ENCODE measurements at places on chromosomes 12 and 14.

DNA sequence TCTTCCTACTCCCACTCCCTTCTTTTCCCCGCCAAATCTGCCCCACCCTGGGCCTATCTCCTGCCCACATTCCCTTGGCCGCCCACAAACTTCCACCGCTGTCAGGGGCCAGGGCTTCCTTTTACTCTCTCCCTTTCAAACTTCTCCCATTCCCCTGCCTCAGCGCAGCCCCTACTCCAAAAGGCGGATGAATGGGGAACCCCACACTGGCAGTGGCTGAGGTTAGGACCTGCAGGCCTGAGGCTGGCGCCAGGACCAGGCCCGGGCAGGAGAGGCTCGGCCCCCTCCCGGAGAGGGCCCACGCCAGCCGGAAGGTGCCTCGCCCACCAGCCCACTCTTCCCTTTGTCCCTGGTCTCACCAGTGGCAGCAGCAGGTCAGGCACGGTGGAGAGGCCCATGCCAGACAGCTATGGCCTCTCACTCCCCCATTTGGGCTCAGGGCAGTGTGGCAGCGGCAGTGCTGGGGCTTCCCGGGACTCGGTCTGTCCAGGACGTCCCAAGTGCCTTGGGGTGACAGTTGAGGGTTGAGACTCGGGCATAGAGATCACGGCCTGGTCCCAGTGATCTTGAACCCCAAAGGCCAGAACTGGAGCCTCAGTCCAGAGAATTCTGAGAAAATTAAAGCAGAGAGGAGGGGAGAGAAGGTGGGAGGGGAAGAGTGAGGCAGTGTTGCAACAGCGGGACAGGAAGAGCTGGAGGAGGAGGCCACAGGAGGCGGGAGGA is at the start of gene TNFRSF1A:
Gene TNFRSF1A (minus strand): TSS at position 660 of the 723 bp plus-strand sequence. CDS start 262 bp downstream, at position 398.
- DNase-seq, result peak; percentile 44

DNA sequence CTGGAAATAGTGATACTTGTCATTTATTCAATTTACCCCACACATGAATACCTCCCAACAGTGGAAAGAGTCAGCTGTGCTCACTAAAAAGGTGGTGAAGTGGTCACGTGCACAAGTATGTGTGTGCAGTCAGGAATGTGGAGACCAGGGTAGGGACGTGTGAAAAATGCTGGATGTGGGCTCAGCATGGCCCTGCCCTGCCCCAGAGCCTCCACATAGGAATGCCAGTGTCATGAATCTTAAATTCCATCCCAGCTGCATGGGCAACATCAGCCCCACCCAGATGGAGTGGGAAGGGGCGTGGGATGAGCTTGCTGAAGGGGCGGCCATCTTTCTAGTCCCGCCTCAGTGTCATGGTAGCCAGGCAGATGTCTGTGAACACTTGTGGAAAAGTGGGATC is 87.7 kb downstream of the C12orf75 start:
- DNase-seq, result no peak

DNA sequence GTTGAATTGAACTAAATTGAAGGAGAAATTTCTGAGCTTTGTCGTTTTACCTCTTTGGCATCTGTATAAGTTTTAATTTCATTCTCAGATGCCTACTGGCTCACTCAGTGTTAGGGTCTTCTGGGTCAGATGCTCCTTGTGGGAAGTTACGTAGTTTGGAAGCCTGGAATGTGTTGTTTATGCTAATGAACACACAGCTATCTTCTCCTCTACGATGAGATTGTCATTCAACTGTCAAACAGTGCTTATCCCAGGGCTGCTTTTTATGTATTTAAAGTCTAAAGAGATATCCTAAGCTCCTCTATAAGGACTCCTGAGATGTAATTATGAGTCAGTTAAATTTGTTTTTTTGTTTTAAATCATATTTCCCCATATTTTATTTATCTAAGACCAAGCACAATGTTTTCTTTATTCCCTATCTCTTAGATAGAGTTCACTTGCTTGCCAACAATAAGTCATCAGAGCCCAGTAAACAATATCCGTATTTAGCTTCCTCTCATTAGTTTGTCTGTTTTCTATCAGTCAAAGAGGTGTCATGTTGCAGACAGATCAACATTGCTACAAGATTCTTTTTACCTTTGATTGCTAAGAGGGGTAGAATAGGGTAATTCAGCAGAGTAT is 368.0 kb upstream of the PDE3A start:
- DNase-seq, result no peak

- no peak for DNase-seq
Observed at GRCh38 chr12:101582937-101583336, 11.8 kb upstream of the MYBPC1 start.

- no peak for DNase-seq
Observed at GRCh38 chr12:75819512-75819911, 212.1 kb downstream of the PHLDA1 start.

DNA sequence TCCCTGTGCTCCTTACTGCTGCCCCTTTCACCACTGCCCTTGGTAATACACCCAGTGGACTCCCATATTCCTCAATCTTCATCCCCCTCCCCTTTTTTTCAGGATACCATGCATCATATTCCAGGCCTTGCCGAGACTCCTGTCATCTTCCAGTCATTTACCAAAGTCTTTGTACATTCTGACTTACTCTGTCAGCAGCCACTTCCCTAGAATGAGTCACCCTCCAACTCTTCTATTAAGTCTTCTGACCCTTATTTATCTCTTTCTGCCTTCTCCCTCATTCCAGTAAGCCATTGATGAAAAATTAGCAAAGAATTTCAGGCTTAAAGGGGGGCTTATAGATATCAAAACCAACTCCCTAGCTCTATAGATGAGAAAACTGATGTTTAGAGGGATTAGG is 128.0 kb downstream of the STXBP6 start:
- DNase-seq, result no peak

DNA sequence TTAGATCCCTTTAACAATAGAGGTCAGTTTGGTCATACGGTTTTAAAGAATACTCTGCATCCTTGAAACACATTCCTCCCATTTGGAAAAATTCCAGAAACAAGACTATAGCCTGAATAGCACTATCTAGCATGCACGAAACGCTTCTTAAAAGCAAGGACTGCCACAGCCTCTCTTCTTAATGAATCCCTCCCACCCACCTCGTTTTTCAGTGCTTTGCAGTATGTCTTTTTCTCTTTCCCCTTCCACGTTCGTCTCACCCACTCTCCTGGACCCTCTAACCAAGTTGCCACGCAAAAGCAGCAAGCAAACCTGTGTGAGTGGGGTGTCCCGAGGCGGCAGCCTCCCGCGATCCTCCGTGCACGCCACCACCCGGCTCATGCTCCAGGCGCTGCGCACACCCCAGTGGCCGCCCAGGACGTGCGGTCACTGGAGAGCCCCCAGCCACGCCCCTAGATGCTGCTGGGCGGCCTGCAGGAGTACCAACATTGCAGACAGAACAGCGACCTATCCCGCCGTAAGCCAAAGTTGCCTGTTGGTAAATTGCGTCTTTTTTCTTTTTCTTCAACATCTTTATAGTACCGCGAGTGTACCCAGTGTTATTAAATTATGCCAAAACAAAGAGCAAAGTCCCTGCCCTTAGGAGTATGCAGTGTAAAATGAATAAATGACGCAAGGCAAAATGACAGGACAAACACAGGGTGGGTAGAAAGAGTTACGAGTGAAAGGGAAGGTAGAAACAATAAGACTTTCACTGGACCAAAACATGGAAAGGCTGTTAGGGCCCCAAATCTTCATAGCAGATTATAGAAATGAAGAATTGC is at the start of gene SLC38A4:
Gene SLC38A4 (minus strand): TSS at position 407 of the 824 bp plus-strand sequence. CDS start 32,926 bp downstream, outside the sequence.
- no peak for DNase-seq

GRCh38 chr14:93546642-93547041 is 115.9 kb downstream of the UNC79 start:
- no peak for DNase-seq

- no peak for DNase-seq
Observed at GRCh38 chr12:128609861-128610260, 213.9 kb downstream of the SLC15A4 start.

DNA sequence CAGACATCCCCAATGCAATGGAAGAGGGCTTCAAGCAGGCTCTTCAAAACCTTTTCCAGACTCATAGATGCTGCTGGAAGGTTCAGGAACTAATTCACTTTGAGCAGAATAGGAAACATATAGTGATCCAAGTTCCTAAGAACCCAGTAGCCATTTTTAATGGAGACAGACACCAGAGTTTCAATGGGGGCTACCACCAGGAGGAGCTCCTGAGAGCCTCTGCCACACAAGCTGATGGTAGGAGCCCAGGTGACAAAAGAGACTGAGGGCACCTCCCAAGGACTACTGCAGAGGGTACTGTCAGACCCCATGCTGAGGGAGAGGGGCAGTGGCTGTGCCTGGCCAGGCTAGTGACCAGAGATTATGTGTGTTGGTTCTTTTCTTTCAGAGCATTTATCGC is 45.9 kb downstream of the IFNG start:
- no peak for DNase-seq

GRCh38 chr14:49092345-49092744 is 493.8 kb downstream of the RPS29 start:
- no peak for DNase-seq

GRCh38 chr14:71482671-71483070 is 449.6 kb upstream of the RGS6 start:
- DNase-seq, result no peak

DNA sequence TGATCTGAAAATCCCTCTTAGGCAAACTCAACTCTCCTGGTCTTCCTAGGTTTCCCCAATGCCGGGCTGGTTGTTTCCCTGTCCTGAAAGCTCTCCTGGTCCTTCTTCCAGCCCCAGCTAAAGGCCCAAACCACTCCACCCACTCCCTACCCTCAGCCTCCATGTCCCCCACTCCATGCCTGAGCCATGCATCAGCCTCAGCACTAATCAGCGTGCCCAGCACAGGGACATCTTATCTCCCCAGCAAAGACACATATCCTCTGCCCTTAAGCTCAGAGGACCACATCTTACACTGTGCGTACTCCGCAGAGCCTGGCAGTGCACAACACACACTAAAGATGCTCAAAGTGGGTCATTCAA is 25.9 kb downstream of the ACTN1 start:
- DNase-seq, result no peak

GRCh38 chr12:12387501-12387900 is 30.6 kb downstream of the BORCS5 start:
- DNase-seq, result no peak

DNA sequence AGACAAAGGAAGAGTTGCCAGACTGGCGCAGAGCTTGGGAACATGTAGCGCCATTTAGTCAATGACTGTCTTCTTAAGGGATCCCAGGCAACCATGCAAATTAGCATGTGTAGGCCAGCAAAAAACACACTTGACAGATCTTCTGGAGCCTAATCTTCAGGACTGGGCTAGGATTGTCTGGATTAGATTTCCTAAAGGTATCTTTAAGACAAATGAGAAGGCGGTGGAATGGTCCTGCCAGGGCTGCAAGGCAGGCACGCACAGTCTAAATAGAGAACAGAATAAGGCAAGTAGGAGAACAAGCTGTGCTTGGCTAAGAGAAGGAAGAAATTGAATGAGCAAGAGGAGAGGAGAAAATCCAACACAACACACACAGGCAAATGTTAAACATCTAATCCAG is 80.0 kb downstream of the CIT start:
- no peak for DNase-seq

- peak; percentile 44 for DNase-seq
Observed at GRCh38 chr12:80064269-80064668, 35.1 kb upstream of the OTOGL start.

DNA sequence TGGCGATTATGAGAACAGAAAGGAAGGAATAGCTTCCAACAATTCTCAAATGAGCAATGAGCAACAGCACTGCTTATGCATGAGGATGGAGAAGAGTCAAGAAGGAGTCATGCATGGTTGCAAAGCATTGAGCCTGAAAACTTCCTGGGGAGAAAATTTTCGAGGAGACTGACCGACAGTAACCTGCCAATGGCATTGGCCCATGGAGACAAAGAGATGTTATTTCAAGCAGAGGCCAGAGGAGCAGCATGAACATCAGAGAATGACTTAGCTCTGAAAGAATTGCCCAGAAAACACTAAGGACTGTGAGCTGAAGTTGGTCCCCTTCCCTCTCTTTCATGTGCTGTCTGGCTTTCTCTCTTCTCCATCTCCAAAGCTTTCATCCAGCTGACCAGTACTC is 343.4 kb downstream of the ADAMTS20 start:
- no peak for DNase-seq

- DNase-seq, result no peak
Observed at GRCh38 chr12:119249383-119250155, 70.8 kb downstream of the HSPB8 start.

DNA sequence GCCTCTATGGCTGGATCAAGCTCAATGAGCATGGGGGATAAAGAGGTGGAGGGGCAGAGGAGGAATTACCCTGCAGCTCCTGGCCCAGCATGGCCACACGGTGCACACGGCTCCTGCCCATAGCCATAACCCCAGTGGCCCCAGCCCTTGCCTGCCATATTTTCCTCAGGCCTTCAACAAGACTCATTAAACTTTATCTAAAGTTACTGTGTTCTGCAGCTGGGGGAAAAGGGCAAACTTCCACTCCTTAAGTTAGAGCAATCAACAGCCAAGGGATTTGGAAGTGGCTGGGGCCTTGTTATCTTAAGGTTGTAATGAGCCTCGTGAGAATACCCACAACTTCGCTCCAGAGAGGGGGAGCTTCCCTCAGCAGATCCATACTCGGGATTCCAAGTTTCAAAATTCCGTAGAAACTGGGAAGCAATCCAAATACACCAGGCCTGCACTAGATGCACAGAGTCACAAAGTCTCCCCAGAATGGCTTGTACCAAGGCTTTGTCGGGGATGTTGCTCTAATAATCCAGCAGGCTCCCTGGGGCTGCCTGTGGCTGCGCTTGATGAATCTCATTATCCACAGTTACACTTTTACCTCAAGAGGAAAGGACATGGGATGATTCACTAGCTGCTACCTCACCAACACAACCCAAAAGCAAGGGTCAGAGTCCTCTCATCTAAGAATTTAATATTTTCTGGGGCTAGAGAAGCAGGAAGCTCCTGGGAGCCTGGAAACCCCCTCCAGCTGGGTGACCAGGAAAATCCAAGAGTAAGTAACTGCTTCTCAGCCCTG is 13.0 kb upstream of the OR6J1 start:
- DNase-seq, result peak; percentile 70

- no peak for DNase-seq
Observed at GRCh38 chr12:11764837-11765236, 115.4 kb downstream of the ETV6 start.

GRCh38 chr12:52710730-52711129 is 7.4 kb upstream of the KRT77 start:
- no peak for DNase-seq

DNA sequence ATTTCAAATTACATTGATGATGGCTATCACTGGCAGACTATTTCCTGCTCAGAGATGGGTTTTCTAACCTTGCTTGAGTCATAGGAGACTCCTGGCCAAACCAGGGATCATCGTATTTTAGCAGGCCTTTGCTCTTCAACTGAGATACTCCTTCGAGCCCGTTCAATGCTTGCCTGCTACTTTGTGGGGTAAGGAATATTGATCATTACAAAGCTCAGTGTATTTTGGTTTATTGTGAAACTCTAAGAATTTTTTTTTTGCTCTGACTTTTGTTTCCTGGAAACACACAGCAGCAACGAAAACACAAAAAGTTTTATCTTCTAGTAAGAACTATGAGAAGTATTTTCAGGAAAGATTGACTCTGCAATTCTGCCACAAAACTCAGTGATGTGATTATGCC is 4.1 kb downstream of the GPRC5D start:
- no peak for DNase-seq

- DNase-seq, result peak; percentile 18
Observed at GRCh38 chr14:37197421-37198272, at the start of gene MIPOL1. MIPOL1 (plus strand) TSS chr14:37197937; CDS start chr14:37247889, 49,952 bp downstream.

- DNase-seq, result no peak
Observed at GRCh38 chr12:110365489-110366320, 37.8 kb downstream of the ANAPC7 start.
